Urinary bladder (tissue), 4 donors: ENCODE measurements at places on chromosomes 3 and 15. TPM values are rescaled to one million over a fixed set of nuclear protein-coding genes. Genes with fewer than 3 reads are reported as not detected.

GPR62 gene
- total RNA-seq: not detected

CSPG4 gene
- total RNA-seq: 30.6 TPM

GABRB3 gene
- total RNA-seq: 2.3 TPM

- DNase-seq: no peak
These were observed 49.7 kb downstream of the SLC6A6 start for GRCh38 chr3:14451844-14452739.

GRCh38 chr15:47820747-47821319 lies 103.5 kb downstream of the SEMA6D start:
- no peak for DNase-seq

DNA sequence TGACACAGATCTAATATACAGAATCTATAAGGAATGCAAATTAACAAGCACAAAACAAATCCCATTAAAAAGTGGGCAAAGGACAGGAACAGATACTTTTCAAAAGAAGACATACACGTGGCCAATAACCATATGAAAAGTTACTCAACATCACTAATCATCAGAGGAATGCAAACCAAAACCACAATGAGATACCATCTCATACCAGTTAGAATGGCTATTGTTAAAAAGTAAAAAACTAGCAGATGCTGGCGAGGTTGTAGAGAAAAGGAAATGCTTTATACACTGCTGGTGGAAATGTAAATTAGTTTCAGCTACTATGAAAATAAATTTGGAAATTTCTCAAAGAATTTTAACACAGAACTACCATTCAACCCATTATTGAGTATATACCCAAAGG lies 50.7 kb downstream of the ADAMTS17 start:
- no peak for DNase-seq

GRCh38 chr3:22612927-22613326 lies 590.2 kb upstream of the UBE2E2 start:
- DNase-seq: no peak

DNA sequence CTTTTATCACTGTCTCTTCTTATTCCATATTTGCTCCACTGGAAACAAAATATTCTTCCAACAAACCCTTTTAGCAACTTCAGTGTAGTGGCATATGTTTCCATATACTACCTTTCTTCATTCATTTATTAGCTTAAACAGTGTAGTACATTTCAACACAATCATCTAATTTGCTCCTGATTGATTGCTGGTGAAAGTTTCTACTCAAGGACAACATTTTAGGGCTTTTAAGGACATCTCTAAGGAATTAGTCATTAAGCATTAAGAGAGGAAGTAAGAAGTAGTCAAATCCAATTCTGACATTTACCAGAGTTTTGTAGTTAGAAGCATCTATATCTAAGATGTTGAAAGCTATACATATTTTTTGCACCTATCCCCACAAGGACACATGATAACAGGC lies 55.8 kb downstream of the RSRC1 start:
- DNase-seq: no peak

DNA sequence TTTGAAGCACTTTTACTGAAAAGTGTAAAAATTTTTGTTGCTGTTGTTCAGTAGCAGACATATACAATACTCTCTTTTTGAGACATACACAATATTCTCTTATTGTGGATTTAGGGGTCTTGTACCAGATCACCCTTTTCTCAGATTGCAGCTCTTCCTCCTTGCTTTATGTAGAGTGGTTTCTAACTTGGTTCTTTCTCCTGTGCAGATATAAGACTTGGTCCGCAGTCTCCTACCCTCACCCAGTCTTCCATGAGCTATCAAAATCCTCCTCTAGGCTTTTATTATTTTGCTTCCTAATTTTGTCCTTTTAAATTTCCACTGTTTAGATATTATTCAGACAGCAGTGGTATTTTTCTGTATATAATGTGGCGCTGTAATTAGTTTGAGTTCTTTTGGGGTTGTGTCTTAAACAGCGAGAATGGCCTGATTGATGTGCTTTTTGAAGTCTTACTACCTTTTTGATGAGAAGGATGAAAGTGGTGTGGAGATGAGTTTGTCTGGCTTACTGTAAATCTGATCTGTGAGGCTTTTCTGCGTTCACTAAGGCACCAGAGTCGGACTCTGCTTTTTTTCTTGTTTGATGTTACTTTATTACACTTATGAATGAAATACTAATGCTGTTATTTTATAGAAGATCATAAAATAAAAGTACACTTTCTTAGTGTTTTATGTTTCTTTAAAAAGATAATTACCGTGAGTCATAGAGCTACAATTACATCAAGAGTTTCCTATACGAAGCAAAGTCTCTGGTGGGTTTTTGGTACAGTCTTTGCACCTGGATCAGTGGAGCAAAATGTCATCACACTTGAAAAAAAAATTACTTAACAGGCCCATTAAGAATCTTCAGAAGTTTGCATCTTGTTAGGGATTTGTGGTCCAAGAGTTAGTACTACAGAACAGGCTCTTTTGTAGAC lies 27.8 kb downstream of the FNDC3B start:
- no peak for DNase-seq

DNA sequence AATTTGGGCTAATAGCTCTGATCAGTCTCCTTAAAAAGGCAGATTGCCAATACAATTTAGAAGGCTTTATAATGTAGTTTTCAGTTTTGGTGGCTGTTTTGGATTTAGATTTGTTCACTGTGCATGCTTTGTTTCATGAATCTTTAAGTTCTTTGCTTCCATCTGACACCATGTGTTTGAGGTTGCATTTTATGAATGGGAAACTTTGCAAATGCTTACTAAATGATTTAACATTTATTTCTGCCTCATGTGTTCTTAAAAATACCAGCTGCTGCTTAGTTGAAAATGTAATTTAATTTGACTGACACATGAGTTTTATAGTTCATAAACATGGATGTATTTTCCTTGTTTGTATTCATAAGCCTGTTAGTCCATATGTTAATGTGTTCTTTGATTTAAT lies 78.6 kb downstream of the RNF13 start:
- DNase-seq: no peak

GRCh38 chr15:63414474-63415120 lies 33.0 kb upstream of the CA12 start:
- DNase-seq: no peak

DNA sequence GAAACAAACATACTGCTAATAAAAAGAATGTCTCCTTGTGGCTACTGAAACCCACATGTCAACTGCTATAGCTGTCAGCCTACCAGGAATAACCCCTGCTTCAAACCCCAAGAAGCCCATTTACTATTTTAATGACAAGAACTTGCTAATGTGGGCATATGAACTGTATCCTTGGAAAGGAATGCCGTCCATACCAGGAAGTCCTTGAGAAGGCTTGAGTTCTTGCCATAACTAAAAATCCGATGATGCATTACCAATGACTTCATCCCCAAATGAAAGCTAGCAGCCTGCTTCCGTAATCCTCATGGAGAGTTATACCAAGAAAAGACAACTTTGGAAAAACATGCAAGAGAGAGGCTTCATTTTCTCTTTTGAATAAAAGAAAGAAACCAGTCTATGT lies 34.8 kb downstream of the MINDY4B start:
- DNase-seq: no peak

DNA sequence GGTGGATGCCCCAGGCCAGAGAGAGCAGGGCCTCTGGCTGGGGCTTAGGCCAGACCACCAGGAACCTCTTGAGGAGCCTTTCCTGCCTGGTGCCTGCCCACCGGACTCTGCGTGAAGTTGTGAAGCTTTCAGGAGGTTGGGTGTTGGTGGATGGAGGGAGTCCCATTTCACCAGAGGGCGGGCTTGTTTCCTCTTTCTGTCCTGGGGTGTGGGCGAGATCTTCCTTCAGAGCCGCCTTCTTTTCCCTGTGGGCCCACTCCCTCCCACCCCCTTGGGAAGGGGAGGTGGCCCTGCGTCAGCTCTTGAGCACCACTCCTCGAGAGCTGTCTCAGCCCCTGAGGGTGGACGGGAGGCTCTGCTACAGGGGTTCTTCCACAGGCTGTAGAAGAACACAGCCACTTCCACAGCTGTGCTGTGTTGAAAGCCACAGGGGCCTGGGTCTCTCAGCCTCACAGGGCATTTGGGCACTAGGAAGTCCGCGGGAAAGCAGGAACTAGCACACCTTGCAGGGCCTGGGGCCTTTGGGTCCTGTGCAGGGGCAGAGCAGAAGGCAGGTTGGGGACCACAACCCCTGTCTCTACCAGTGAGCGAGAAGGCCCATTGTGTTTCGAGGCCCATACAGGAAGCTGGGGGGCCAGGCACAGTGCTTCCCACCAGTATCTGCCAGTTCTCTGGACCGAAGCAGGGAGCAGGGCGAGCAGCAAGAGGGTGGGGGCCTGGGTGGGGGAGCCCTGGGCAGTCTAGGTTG lies 2.1 kb downstream of the AMIGO3 start:
- no peak for DNase-seq

DNA sequence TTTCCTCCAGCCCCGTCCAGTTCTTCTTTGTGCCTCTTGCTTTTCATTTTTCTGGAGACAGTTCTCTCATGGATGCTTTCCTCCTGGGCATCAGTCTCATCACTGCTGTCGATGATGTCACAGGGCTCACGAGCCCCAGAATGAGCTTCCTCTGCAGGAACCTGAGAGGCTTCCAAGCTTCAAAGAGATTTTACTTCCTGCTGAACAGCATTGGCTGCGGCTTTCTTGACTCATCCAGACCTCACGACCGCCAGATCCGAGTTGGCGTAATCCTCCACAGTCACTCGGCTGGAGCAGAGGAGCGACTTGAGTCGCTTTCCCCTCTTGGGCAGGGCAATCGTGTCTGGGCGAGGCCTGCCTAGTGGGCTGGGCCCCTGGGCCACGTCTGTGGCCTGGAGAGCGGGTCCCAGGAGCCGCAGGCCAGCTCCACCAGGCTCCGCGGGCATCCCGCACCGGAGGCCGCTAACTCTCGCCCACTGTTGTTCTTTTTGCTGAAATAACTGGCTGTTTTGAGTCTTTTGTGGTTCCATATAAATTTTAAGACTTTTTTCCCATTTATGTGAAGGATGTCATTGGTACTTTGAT lies 20.8 kb upstream of the FAN1 start:
- DNase-seq: no peak
